Sigmoid colon (tissue), 7 donors: ENCODE measurements at places on chromosomes 2 and 18. TPM values are rescaled to one million over a fixed set of nuclear protein-coding genes. Genes with fewer than 3 reads are reported as not detected.

DNA sequence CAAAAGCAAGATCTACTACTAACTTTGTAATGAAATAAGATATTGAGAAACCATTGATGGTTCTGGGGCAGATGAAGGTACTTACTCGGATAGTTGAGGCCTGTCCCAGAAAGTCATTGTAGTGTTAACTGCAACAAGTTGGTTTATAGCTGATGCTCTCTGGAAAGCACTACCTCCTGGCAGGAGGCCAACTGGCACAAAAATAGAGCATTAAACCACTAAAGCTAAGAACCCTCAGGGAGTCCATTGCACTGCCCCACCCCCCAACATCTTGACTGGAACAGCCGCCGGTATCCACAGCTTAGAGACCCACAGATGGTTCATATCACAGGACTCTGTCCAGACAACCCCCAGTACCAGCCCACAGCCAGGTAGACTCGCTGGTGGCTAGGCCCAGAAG, 552.5 kb upstream of the CRIM1 start:
- no peak for DNase-seq

GRCh38 chr2:111995148-111995547, 59.9 kb upstream of the TMEM87B start:
- DNase-seq = no peak

DNA sequence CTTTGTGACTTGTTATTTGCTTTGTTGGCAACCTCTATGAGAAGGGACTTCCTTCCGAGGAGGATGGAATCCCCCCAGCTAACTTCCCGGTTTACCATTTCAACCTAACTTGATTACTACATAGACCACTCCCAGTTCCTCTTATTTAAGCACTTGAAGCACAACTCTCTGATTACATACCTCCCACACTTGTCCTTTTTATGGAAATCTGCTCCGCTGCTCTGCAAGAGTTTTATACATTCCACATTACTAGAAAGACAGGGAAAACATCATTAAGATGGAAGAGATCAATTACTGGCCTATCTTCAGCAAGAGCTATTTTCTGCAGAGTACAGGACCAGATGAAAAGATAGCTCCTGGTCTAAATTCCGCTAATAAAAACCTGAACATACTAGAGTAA, 160.0 kb upstream of the PGAP1 start:
- DNase-seq = no peak

DNA sequence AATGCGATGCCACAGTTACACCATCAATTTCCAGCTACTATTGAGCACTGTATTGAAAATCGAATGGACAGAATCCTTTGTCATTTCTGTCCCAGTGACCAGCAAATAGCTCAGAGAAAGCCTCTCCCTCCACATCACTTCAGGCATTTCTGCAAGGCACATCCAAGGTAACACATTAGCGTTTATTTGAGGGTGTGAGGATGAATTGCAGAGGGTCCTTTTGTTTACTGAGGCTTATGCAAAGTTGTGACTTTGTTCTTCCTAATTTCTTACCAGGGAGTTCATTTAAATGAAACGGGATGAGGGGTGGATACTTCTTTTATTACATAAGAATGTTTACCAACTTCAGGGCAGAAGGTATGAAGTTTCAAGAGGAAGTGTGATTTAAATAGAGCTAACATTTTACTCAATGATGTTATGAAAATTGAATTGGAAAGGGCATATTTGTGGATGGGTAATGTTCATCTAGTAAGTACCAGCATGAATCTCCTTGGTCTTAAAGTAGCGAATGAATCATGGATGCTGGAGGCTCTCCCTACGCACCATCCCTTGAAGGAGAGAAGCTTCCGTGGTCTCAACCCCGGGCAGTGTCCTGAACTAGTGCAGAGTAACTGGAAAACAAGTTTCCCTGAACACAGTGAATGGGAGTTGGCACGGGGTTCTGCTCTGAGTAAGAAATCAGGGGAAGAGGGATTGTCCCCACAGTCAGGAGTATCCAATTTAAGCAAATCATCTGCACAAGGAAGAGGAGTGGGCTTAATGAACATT, 756.5 kb downstream of the GALR1 start:
- DNase-seq = no peak

GRCh38 chr2:105432044-105432399, 33.2 kb upstream of the FHL2 start:
- DNase-seq = no peak

The MERTK gene
- total RNA-seq = 23.9 TPM

DNA sequence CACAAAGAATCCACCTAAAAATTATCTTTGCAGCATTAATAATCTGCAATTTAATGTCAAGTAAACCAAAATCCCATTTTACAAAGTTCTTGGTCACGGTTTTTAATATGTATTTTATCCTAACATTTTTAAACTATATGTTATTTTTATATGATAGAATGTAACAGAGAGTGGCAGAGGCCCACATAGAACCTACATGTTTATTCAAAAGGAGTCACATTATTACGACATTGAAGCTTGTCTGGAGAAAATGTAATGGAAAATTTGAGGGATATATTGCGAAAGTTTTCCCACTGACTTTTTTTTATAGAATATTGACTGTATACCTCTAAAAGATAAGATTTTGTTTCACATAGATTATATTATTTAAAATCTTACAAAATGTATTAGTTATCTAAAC, 89.7 kb upstream of the COL3A1 start:
- DNase-seq = no peak

DNA sequence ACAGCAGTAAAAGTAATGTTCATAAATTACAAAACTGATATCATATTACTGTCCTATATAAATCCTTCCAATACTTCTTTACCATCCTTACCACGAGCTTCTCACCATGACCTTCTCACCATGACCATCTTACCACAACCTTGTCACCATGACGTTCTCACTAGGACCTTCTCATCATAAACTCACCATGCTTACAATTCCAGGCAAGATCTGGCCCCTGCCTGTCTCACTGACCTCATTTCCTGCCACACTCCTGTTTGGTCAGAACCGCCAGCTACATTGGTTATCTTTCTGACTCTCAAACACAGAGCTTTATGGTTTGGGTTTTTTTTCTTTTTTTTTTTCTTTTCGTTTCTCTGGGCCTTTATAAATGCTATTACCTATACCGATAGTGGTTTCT, 827.6 kb downstream of the RNF144A start:
- DNase-seq = no peak

The ABCG8 gene
- total RNA-seq = not detected

The ITGA6 gene
- total RNA-seq = 21.6 TPM
